ENCODE measurements at places on chromosomes 16 and 17. TPM values are rescaled to one million over a fixed set of nuclear protein-coding genes. Genes with fewer than 3 reads are reported as not detected.

- DNase-seq = no peak
These were observed 89.6 kb downstream of the GPR139 start for GRCh38 chr16:19984135-19984534.

- DNase-seq = no peak
These were observed 7.8 kb downstream of the USP31 start for GRCh38 chr16:23141500-23141899.

DNA sequence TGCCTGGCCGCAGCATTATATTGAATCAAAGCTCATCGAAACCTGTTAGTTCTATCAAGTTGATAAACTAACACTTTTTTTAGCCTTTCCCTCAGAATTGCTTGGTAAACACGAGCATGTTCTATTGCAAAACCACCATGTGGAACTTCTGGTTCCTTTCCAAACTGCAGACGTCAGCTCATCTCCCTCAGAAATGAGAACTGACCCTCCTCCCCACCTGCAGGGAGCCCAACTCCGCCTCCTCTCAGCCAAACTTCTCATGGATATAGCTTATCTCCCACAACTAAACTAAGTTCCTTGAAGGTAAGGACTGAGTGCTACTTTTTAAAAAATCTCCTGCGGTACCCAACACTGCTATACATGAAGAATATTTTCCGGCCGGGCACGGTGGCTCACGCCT lies 6.7 kb downstream of the SHMT1 start:
- no peak for DNase-seq

DNA sequence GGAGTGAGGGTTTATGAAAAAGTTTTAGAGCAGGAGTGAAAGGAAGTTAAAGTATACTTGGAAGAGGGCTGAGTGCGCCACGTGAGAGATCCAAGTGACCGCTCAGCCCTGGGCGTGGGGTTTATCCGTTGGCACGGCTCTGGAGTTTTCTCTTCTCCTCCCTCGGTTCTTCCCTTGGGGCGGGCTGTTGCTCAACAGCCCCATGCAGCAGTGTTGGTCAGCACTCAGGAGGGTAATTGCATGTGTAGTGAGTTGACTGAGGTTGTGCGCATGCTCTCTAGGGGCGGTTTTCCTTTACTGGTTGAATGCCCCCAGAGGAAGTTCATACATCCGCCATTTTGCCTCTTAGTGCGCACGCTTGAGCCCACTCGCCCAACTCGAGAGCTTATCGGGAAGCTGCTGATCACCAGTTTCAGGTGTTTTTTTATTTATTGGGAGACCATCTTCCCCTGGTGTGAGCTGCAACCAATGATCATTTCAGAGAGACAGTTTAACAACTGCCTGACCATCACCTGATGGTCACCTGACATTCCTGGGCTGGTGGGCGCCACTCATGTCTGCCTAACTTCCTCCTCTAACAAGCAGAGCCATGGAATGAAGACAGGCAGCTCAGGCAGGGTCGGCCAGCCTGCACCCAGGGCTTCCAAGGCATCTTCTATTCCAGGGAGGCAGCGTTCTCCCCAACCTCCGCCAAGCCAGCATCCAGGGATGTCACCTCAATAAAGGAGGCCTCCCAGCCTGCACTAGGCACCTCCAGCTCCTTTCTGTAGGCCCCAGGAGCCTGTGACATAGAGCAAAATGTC lies 41.3 kb upstream of the DNAH17 start:
- no peak for DNase-seq

DNA sequence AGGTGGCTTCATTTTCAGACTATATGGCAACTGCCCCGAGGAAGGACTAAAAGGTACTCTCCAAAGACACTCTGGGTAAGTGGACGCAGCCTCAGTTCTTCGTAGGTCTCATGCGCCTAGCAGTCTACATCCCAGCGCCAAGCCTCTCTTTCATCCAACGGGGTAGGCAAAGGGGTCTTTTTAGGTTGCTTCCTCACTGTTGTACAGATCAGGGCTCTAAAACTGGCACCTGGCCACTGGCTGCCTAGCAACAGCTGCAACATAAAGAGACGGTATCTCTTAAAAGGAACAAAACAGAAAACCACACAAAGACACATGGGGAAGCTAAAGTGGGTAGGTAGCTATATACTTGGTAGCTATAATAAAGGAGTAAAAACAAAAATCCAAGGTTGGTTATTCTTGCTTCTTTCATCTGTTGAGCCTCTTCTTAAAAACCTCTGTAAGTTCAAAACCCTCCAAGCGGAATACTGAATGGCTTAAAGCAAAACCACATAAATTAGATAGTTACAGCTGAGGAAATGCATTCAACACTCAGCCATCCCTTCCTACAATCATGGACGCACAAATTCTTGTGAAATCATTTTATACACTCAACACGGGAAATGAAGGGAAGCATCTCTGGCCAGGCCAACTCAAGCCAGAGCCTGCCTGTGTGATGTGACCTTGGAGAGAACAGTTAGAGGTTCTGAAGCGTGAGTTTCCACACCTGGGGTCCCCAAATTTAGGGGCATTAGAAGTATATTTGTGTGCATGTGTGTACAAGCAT lies 22.7 kb downstream of the CYTH1 start:
- DNase-seq = peak; percentile 67

DNA sequence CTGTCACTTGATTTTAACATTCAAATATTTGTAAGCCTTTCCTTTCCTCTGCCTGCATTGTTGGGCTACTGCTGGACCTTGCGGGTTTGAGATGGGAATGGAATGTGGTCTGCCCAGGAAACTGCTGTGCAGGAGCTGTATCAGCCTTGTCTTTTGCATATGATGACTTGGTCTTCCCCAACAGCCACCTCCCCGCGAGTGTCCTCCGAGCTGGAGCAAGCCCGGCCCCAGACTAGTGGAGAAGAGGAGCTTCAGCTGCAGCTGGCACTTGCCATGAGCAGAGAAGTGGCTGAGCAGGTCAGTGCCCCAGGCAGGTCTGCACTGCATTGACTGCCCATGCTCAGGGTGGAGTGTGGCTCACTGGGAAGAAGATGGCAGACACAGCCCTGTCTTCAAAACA lies 52.8 kb downstream of the B9D1 start:
- DNase-seq = no peak

The CES1 gene
- 1.7 TPM for total RNA-seq

The ZSCAN10 gene
- total RNA-seq = 0.77 TPM
